ENCODE measurements at places on chromosomes 3 and 15. TPM values are rescaled to one million over a fixed set of nuclear protein-coding genes. Genes with fewer than 3 reads are reported as not detected.
A peak's percentile ranks its signal among the peaks of the same experiment; 100 is the strongest.

DNA sequence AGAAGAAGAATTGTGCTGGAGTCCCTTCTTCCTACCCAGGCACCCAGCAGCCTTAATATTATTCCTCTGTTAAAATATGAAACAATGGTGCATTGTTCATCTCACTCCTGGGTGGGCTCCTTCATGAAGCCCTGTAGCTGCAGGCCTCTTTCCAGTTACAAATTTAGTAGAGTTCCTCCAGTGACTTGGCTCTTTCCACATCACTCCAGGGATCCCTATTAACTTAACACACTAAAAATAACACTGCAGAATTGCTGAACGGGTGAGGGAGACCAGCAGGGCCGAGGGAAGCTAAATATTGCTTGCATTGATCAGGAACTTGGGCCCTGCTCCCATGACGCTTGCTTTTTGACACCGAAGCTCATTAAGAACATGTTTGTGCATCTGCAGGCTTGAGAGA, 142.3 kb downstream of the PDCD6IP start:
- no peak for DNase-seq

- DNase-seq = peak; percentile 55
These were observed 82.1 kb upstream of the PRTG start for GRCh38 chr15:55824857-55825613.

- no peak for DNase-seq
These were observed 35.0 kb upstream of the COLQ start for GRCh38 chr3:15556512-15556911.

The PLCL2 gene
- polyA plus RNA-seq = 1.6 TPM

DNA sequence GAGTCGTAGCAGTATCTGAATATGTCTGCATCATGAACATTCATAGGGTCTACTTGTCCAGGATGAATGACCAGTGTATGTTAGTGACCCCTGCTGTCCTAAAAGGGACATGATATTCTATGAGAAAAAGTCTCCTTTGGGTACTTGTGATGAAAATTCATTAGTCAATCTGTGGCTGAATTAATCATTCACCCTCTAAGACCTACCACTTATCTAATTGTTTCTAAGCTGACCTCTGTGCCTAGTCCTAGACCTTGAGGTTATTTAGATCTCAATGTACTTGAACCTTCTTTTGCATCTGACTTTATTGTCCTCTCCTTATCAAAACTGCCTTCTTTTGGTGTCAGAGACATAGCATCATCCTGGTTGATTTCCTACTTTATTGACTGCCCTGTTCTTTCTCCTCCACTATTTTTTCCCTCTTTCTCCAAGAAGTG, 799.3 kb downstream of the DIPK2A start:
- peak; percentile 45 for DNase-seq

The GADL1 gene
- polyA plus RNA-seq = 0.31 TPM

GRCh38 chr3:100650651-100651619, 41.5 kb downstream of the ADGRG7 start:
- DNase-seq = no peak

- no peak for DNase-seq
These were observed 191.3 kb downstream of the UBE3A start for GRCh38 chr15:25247407-25248038.

DNA sequence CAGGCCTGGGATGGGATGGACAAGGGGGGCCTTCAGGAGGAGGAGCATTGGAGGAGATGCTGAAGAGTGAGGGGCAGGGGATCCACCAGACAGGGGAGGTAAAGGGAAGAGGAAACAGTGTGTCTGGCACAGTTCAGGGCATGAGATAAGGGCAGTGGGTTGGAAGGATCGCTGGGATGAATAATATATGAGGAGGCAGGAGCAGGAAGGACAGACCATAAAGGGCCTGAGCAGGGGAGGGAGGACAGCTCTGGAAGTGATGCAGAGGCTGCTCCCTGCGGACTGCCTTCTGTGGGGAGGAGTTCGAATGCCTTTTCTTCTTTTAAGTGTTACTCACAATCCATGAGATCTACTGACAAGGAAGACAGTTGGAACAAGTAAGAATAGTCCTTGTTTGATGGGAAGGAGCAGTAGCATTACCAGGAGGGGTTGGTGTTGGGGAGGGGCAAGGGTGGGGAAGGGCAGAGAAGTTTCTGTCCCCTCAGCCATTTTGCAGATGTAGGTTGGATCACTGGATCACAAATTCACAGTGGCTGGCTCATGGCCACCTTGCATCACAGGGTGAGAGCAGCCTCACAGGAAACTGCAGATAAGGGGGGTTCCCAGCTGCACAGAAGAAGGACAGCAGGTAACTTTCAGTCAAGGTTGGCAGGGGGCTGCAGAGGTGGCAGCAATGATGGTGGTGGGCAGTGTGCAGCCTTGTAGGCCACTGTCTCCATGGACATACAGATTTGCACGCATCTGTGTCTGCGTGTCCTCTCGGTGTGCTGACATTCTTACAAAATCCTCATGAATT, 91.9 kb upstream of the SNRPN start:
- DNase-seq = peak; percentile 46

- DNase-seq = peak; percentile 54
These were observed 58.8 kb downstream of the ARHGAP31 start for GRCh38 chr3:119352863-119353527.

- DNase-seq = no peak
These were observed 216.1 kb upstream of the CDIN1 start for GRCh38 chr15:36363335-36363734.

DNA sequence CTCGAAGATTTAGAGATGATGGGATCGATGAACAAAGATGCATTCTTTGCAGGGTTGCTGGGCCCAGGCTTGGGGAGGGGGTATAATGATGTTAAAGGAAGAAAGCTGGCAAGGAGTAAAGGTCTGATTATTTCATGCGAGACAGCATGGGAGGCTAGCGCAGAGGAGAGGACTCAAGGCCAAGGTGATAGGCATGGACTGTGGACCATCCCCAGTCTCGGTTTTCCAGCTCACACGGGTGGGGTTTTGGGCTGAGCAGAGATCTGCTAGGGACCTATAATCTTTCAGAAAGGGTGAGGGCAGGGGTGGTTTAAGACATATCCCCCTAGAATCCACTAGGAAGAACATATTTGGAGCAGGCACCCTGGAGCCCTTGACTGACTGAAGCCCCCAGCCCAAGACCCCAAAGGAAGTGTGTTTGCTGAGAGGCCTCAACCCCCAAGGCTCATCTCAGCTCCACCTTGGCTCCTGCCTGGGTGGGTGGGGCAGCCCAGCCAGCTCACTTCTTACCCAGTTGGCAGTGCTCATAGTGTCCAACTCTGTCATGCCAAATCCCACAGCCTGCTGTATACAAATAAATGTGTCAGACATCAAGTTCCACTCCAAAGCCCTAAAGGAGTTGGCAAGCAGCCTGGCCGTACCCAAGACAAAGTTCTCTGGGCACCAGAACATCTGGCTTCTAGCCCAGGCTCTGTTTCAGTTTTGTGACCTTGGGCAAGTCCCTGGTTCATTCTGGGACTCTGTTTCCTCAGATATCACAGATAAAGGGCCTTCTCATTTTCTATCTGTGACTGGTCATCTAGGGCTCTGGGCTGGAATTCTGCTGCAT, 17.9 kb downstream of the ACSBG1 start:
- DNase-seq = no peak

DNA sequence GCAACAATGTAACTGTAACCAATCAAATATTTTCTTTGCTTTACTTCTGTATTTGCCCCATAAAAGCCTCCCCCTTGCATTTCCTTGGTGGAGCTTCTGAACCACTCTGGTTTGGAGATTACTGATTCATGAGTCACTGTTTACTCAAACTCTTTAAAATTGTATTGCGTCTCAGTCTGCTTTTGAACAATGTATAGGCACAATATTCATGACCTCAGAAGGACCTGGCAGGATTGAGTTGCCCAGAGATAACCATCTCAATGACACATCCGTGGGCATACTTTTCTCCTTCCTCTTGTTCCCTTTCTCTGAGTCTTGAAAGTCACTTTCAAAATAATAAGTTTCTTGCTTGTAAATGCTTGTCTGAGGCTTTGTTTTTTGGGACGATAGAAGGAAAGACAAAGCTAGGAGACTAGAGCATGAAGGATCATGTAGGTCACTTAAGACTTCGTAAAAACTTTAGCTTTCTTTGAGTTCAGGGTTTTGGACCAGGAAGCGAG, 57.1 kb upstream of the POU1F1 start:
- DNase-seq = no peak

The BUB1B gene
- 69.3 TPM for polyA plus RNA-seq

DNA sequence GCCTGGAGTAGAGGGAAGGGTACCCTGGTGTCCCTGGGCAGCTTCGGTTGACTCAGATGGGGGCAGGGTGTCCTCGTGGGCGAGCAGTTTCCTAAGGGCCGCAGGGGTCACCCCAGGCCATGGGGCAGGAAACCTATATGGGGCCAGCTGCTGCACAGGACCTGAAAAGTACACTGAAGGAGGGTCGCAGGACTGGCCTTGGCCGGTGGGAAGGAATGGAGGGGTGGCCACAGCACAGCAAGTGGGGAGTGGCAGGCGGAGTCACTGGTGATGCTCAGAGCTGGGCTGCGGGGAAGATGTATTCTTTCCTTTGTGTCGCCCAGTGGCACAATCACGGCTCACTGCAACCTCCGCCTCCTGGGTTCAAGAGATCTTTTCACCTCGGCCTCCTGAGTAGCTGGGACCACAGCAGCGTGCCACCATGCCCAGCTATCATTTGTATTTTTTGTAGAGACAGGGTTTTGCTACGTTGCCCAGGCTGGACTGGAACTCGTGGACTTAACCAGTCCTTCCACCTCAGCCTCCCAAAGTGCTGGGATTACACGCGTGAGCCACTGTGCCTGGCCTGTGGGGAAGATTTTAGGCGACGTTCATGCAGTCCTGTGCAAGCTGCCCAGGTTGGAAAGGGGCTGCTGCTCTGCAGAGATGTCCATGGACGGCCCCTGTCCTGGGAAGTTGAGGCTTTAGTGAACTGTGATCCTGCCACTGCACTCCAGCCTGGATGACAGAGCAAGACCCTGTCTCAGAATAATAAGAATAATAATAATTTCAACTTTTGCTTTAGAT, 57.2 kb downstream of the EFCAB12 start:
- no peak for DNase-seq

GRCh38 chr3:140238646-140239314, 303.8 kb downstream of the CLSTN2 start:
- no peak for DNase-seq

DNA sequence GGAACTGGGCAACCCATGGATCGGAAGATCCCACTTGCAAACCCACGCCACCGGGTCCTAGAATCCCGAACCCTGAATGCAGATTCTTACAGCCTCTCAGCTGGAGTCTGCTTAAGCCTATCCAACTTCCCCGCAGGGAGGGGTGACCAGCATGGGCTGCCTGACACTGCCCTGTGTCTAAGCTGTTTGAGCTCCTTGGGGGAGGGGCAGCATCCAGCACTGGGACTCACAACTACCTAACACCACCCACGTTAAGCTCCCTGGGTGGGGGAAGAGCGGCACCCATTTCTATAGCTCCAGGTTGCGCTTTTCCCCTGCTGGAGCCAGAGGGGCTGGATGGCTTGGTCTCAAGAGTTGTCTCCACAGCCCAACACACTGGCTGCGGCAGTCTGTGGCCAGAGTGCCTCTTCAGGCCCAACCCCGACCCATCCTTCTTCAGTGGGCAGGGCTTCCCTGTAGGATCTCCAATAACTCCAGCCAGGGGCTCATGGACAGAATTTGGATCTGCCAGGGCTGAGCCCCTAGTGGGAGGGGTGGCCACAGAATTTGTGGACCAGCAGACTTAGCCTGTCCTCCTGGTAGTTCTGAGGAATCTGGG, 649.2 kb downstream of the TUSC7 start:
- no peak for DNase-seq

The DNAJC19 gene
- polyA plus RNA-seq = 343 TPM

The SI gene
- polyA plus RNA-seq = not detected

DNA sequence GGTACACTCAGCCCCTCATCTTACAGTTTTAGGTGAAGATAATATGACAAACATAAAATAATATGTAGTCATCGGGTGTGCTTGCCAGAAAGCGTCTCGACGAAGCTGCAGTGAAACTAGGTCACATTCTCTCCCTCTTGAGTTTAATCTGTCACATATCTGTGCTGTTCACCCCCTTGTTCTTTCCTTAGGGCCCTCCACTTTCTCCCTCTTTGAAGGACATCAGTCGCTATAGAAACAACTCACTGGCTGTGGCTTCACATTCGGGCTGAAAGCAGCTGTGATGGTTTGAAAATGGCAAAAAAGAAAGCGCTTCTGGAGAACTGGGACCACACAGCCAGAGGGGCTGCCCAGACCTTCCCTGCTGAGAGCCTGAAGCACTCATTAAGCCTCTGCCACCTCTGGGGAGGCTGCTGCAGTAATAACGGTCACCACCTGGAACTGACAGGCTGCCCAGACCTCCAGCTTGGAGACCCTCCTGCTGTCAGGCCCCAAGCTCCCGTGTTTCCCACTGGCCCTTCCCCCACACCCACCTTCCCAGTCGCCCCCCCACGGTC, 50.3 kb downstream of the ABTB1 start:
- no peak for DNase-seq

The FANCI gene
- polyA plus RNA-seq = 63.6 TPM

The DUOXA2 gene
- not detected for polyA plus RNA-seq

The COL8A1 gene
- 0.24 TPM for polyA plus RNA-seq

DNA sequence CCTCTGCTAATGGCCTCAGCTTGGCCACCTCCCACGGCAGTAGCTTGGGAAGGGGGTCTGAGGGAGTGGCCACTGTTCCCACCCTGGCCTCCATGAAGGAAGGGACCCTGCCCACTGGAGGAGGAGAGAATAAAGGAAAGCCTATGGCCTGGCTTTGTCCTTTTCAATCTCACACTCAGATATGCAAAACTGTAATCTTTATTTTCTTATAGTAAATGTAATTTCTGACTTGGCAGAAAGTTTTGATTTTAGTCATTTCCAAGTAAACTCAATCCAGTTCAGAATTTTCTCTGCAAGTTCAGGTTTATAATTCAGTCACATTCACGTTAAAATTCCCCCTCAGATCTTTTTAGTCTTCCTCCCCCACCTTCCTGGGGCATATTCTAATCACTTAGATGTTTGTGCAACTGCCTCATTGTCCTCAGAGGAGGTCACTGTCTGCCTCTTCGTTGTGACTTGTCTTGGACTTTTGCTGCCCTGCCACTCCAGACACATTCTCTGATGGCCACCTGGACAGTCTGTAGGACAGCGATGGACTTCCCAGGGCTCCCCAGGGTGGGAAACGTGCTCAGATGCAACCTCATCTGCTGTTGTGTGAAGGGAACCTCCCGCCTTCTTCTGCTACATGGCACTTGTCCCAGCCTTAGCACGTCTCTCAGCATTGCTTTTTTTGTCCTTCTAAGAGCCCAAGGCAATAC, 222.8 kb upstream of the TBL1XR1 start:
- no peak for DNase-seq

DNA sequence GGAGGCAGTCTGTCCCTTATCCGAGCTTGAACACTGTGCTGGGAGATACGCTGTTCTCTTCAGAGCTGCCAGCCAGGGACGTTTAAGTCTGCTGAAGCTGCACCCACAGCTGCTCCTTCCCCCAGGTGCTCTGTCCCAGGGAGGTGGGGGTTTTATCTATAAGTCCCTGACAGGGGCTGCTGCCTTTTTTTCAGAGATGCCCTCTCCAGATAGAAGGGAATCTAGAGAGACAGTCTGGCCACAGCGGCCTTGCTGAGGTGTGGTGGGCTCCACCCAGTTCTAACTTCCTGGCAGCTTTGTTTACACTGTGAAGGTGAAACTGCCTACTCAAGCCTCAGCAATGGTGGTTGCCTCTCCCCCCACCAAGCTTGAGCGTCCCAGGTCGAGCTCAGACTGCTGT, 319.9 kb upstream of the GRM7 start:
- no peak for DNase-seq

The TEX55 gene
- not detected for polyA plus RNA-seq

The ACKR4 gene
- polyA plus RNA-seq = not detected

The CD80 gene
- not detected for polyA plus RNA-seq

The OXTR gene
- polyA plus RNA-seq = 5.5 TPM
